ENCODE measurements at places on chromosomes 3 and 15.

DNA sequence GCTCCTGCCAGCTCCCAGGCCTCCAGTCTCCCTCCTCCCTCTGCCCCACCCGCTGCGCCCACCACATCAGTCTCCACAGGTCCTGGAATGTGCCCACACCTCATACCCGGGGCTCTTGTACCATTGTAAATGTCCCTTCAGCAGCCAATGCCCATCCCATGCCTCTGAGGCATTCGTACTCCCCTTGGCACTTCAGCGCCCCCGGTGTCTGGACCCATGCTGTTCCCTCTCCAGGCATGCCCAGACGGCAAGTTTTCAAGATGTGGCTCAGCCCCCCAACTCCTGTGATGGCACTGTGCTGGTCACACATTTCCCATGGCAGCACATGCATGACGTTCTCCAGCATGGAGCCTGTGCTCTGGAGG is 13.3 kb downstream of the PLXND1 start:
- DNase-seq, result no peak

GRCh38 chr3:122918576-122919290 is 108.8 kb downstream of the SEMA5B start:
- no peak for DNase-seq

DNA sequence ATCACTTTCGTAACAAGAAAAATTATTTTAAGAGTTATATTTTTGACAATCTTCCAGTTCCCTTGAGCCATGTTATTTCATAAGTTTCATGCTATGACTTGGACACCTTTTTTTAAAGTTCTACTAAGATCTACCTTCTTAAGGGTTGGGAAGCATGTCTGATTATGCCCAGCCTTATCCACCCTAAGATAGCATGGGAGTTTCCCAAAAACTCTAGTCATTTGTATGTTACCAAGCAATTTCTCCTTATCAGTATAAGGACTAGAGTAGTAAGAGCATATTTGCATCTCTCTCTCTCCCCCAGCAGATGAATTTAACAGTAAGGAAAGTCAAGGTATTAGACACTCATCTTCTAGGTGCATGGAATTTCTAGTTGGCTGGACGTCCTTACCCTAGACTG is 85.1 kb upstream of the NTRK3 start:
- no peak for DNase-seq

DNA sequence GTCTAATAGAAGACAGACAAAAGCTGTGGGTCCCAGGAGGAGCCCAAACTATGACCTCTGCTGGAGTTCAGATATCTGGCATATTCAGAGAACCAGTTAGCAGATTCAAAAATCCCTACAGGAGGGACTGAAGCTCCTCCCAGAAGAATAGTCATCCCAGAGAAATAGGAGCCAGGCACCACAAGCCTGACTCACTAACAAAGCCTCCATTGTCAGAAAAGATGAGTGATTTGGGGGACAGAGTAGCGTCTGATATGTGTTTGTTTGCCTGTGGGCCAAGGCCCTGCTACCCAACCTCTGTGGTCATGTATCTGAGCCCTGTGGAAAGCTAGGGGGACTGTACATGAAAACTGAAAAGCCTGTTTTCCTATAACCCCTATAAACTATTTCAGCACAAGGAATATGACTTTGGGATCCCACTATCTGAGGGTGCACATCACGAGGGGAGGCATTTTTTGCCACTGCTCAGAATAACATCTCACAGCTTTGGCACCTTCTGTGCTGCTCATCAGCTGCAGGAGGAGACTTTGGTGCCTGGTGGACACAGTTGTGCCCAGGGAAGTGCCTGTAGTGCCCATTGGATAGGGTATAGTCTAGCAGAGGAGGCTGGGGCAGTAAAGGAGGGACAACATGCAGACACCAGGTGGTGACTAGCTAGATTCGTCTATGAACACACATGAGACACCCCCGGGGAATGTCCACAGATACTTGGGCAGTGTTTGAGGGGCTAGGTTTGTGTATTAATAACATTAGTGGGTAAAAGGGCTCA is 9.7 kb upstream of the LARP6 start:
- no peak for DNase-seq

DNA sequence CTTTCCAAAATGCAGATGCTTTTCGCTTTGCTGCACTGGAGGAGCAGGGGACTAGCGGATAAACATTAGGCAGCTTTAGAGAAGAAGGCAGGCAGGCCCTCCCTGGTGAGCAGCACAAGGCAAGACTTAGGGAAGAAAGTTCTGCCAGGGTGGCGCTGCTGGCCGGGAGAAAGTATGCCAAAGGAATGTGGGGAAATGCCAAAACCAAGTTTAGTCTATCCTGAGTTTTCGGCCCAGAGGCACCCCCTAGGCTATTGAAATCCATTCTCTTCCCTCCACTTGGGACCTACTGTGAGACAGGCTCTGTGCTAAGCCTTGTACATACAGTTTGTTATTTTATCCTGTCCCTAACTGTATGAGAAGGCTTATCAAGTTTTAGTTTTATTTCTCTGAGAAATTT is 9.2 kb downstream of the SHC4 start:
- DNase-seq, result no peak

- DNase-seq, result no peak
Observed at GRCh38 chr3:179088306-179088705, 16.7 kb upstream of the ZMAT3 start.

DNA sequence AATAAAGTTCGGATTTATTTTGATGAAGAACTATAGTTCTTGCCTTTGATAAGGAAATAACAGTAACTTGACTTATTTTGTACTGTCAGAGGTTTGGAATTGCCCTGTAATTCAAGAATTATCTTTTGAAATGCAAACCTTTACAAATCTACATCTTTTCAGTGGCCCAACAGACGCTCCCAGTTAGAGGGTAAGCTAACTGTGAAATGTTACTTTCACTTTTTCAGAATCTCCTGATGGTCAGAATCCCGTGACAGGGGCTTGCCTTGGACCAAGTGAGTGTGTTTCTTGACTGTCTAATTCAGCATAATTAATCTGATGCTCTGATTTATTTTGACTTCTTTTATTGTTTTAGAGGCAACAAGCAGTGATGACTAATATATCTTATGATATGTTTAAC is 262.5 kb downstream of the PLOD2 start:
- no peak for DNase-seq

DNA sequence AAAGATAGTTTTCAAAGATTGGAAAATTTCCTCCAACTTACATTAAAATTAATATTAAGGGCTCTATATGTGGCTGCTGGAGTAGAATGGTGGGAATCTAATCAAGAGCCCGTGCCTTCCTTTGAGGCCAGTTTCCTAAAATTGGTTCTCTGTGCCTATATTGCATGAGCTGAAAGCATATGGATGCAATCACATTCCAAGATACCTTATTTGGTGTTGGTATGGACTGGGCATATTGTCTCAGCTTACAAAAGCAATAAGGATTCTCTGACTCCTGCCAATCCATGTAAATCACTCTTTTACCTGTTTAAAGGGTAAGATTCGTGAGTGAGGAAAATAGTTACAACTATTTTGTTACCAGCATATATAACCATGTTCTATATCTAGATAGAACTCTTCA is 111.6 kb downstream of the GREM1 start:
- no peak for DNase-seq

DNA sequence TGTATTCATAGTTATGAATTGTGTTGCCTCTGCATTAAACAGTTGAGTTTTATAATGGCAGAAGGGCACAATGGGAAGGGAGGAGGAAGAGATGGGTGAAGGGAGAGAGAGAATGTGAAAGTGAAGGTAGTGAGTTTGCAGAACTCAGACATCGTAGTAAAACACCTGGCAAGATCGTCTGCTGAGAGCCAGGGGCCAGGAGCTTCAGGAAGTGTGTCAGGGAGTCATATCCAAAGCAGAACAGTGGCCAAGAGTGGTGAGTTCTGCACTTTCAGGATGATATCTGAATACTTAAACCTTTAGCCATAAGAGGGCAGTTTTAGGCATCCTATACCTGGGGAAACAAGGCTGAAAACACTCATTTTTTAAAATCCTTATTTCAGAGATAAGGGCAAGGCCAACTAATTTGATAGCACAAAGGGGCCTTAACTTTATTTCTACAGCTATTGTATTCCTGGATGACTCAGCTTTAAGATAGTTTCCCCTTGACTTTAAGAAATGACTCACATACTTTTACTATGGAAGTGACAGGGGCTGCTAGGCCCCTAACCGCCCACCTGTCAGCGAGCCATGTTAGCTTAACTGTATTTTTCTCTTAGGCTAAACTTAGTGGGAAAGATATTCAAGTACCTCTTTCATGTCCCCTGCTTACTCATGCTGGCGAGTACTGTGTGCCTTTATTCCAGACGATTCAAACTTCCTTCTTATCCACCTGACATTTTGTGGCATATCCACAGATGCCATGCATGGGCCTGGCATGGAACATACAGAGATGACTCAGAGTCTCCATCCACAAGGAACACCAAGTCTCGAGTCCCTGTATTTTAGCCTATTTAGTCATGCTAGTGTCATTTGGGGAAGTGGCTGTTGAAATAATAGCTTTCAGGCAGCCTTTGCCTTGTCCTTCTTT is 53.9 kb downstream of the RLBP1 start:
- DNase-seq, result no peak

GRCh38 chr15:58742819-58743502 is 6.5 kb downstream of the ADAM10 start:
- DNase-seq, result no peak

GRCh38 chr3:194137506-194138474 is 1.8 kb downstream of the HES1 start:
- no peak for DNase-seq

Measured in activated naive CD4-positive, alpha-beta T cell (primary cell).